ENCODE measurements at places on chromosomes 12 and 14.

DNA sequence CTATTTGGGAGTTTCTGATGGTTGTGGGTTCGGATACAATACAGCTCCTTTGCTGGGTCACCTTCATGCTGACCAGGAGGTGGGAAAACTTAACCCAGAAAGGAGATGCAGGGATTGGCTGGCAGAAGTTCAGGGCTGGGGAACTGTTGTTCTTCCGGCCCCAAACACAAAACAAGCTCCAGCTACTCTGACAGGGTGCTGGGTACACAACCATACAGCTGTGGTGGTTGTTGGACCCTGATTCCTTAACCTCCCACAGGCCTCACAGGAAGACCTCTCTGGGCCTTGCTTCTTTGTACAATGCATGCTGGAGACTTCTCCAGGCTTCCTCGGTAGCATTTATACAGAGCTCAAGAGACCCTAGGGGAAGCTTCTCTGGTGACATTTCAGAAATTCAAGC, 47.6 kb downstream of the CPM start:
- DNase-seq, result no peak

DNA sequence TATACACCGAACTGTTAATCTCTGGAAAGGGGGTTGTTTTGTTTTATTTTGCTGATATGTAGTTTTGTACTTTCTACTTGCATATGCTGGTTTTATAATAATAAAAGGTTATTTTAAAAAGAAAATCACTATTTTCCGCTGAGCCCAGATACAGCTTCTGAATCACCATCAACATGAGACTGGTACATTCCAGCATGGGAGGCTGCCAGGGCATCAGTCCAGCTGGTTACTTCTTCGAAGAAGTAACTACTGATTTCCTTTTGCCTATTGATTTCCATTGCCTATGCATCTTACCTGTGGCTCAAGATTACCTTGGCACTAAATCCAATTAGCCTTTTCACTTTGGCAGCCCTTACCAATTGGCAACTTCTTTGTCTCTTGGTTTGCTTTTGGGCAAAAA, 11.7 kb upstream of the OSBPL8 start:
- DNase-seq, result peak; percentile 74

DNA sequence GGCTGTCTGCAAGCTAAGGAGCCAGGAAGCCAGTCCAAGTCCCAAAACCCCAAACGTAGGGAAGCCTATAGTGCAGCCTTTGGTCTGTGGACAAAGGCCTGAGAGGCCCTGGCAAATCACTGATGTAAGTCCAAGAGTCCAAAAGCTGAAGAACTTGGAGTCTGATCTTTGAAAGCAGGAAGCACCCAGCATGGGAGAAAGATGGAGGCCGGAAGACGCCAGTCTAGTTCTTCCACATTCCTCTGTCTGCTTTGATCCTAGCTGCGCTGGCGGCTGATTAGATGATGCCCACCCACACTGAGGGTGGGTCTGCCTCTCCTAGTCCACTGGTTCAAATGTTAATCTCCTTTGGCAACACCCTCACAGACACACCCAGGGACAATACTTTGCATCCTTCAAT, 58.5 kb downstream of the CAPS2 start:
- DNase-seq, result no peak

- no peak for DNase-seq
Observed at GRCh38 chr14:76756371-76756750, 4.9 kb upstream of the VASH1 start.

DNA sequence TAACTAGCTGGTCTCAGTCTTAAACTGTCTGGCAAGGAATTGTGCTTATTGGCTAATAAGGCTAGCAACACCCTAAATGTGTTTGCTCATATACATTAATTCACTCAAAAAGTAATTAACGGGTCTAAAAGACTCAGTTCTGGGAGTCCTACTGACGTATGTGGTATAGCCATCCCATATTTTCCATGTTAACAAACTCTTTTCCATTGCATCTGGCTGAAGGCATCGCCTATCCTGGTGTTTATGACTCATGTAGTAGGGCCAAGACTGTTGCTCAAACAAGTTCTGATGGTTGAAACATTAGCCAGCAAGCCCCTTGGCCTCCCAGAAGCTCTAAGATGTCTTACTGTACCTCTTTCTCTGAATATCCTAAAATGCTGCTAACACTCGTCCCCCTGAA, 98.5 kb downstream of the PHLDA1 start:
- peak; percentile 5 for DNase-seq

DNA sequence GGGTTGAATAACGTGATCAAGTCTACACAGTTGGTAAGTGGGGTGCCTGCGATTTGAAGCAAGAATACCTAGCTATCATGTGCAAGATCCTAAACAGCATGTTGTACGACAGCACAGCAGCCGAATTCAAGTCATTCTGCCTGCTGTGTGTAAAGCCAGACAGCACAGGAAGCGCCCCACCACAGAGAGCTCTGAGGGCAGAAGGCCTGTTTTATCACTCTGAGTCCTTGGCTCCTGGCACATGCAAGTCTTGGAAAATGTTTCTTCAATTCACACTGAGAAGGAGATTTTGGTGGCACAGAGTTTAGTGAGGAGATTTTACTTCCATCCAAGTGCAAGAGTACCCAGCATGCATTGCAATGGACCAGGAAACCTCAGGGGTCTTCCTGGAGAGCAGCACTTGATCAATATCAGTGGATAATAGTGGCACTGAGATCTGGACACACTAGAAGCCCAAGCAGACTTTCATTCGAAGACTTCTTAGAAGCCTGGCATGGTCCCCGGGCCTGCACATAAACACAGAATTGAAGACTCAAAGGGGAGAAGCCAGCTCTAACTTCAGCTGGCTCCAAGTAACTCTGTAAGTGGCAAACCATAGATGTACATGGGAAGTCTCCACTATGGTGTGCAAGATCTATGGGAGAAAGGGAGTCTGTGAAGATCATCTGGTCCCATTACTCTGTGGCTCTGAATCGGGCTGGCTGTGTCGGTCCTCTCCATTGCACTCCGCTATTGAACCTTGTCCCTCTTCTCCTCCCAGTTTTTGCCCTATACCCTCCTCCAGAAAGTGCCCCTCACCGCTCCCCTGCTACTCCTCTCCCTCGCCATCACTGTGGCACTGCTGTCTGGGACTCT, 1.5 kb upstream of the KRT1 start:
- no peak for DNase-seq

DNA sequence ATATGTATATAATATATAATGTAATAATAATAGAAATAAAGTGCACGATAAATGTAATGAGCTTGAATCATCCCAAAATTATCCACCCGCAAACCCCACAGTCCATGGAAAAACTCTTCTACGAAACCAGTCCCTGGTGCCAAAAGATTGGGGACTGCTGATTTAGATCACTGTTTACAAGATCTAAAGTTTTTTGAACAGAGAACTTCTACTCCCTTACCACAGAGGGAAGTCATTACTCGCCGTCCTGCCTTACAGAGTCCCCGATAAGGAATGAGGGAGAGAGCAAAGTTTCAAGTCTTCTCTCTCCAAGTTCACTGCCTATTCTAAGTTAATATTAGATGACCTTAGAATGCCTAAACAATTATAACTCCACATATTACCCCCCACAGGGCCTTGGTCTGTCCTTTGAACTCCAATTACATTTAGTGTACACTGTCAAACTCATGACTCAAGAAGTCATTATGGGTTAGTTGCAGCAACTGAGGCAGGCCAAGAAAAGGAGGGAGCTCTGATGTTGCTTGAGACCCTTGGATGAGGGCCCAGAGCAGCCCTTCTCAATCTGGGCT, 21.8 kb upstream of the DHRS4 start:
- DNase-seq, result no peak

GRCh38 chr14:89674936-89675335, 257.9 kb upstream of the FOXN3 start:
- DNase-seq, result no peak

DNA sequence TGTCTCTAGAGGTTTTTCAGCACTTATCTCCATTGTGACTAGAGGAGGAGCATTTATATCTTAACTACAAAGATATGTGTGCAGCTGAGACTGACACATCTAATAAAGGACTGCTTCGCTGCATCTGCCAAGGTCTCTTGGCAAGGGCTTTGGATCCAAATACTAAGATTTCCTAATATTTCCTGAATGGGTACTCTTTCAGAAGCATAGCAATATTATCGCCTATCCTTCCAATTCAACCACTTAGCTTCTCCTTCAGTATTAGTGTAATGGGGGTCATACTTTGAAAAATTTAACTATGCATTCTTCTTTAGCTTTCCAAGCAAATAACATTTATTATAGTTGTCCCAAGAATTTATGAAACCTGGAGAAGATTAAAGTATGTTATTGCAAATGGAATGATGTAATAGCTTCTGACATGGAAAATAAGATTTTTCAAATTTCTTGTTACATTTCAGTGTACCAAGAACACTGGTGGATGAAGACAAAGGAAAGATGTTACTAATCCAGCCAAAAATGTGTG, 243.0 kb upstream of the PDE3A start:
- peak; percentile 56 for DNase-seq

DNA sequence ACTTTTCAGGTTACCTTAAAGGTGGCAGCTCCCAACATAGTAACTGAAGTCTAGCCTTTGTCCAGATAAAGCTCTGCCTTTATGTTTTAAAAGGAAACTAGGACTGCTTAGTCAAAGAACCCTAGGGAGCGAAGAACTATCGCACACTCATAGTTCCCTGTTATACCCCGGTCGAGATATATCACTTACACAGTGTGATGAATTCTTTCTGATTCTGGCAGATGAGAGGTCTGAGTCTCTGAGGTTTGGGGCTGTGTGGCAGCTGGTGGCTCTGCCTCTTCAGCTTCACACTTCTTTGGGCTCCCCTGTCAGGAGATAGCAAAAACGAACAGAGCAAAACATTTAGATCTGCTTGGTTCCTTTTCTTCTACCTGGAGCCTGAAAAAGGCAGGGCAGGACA, 17.0 kb downstream of the ACIN1 start:
- DNase-seq, result no peak

GRCh38 chr14:66508547-66508845, 549 bp downstream of the GPHN start:
- DNase-seq, result no peak

DNA sequence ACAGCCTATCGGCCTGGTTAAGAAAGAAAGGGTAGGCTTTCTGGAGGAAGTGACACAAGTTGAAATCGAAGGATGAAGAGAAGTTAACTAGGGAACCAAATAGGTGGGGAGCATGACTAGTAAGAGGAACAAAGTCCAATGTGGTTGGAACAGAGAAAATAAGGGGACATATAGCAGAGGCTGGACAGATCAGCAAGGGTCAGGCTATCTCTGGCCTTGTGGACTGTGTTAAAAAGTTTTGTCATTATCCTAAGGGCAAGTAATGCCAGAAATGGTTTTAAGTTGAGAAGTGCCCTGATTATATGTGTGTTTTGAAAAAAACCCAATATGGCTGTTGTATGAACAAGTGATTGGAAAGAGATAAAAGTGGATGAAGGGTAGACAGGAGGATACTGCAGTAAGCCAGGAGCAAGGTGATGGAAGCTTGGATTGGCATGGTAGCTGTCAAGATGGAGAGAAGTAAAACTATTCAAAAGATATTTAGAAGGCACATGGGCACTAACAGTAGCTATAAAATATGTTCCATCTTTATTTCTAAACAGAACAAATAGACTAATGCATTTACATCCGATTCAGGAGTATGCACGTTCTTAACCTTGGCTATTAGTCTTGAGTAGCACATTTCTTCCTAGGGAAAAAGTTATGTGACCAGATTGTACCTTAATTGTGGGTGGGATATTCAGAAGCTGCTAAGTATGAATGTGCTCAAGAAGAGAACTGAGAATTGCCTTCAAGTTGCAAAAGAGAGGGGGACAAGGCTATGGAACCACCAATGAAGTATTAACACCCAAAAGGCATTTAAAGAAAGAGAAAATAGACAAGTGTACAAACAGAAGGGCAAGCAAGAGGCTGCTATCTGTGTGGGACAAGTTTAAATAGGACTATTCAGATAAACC, 46.8 kb upstream of the OR5AU1 start:
- no peak for DNase-seq

DNA sequence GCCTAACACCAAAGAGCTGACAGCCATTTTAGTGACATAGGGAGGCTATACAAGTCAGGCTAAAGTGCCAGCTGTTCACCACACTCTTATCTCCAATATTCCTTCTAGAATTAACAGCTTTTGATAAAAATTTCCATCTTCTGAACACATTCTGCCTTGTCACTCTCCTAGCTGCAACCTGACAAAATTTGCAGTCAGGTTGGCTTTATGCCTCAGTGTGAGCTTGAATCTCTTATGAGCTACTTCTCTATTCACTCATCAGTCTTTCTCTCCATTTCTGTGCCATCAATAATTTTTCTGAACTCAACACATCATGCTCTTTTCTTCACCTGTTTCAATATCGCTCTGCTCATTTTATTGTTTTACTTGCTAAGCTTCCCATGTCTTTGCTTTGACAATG, 50.2 kb downstream of the TMTC1 start:
- DNase-seq, result no peak

DNA sequence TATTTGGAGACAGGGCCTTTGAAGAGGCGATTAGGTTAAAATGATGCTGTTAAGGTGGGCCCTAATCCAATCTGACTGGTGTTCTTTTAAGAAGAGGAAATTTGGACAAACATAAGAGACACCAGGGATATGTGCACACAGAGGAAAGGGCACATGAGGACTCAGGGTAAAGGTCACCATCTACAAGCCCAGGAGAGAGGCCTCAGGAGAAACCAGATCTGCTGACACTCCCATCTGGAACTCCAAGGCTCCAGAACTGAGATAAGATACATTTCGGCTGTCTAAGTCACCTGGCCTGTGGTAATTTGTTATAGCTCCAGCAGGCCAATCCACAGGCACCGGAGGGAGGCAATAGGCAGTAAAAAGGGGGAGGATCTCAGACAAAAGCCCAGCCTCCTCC, 48.6 kb downstream of the KICS2 start:
- no peak for DNase-seq

GRCh38 chr12:96218989-96219678, 25.0 kb downstream of the ELK3 start:
- DNase-seq, result no peak

DNA sequence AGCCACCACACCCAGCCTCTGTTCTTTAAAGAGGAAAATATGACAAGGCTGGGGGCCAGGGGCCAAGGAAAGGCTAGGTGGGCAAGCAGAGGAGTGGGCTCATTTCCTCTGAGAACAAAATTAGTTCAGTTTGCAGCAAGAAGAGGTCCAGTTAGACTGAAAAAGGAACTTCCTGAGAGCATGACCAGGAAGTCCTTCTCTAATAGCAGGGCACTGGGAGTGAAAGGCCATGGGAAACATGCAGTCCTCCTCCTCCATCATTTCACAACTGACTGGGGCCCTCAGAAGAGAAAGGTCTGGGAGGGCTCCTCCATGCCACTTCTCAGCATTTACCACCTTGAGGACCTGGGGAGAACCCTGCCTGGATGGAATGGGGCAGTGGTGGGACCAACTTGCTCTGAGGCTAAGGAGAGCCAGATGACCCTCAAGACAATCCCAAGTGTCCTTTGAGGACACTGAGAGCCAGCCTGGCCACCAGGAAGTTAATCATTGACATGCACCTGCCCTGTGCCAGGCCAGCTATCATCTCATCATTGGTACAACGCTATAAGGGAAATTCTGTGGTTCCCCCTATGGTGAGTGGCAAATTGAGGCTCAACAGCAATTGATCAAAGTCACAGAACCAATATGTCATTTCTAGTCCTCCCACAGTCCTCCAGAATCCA, 2.0 kb downstream of the AQP2 start:
- DNase-seq, result no peak

Measured in MG63 (cell line).